RKO (cell line): ENCODE measurements at places on chromosomes 1 and 21.

GRCh38 chr1:158255656-158256055 is 1.4 kb downstream of the CD1A start:
- no peak for DNase-seq

DNA sequence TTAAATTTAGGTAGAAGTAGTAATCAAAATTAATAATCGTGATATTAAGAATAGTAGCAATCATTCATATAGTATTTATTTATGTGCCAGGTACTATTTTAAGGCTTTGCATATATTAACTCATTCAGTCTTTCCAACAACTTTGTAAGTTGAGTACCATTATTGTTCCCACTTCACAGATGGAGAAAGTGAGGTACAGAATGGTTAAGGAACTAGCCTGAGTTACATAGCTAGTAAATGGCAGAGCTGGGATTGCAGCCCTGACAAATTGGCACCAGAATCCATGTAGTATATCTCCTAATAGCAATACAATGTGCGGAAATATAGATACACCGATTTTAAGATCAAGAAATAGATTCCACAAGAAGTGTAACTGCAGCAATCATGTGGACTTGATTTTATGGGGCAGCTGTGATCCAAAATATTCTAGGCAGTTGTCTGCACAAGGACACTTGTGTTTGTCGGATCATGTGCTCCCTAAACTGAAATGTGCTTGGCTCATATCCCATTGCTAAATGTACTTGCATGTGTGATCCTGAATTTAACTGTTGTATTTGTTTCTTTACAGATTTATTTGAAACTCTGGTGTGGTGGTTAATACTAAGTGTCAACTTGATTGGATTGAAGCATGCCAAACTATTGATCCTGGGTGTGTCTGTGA is 5.8 kb upstream of the GTF2B start:
- DNase-seq = no peak

- no peak for DNase-seq
These were observed 50.4 kb downstream of the TENT5C start for GRCh38 chr1:117656202-117656641.

GRCh38 chr1:117189726-117190125 is 21.0 kb downstream of the VTCN1 start:
- no peak for DNase-seq

GRCh38 chr1:112532064-112532463 is 23.3 kb downstream of the WNT2B start:
- no peak for DNase-seq

GRCh38 chr1:22627331-22627730 is 9.1 kb upstream of the C1QA start:
- DNase-seq = no peak

DNA sequence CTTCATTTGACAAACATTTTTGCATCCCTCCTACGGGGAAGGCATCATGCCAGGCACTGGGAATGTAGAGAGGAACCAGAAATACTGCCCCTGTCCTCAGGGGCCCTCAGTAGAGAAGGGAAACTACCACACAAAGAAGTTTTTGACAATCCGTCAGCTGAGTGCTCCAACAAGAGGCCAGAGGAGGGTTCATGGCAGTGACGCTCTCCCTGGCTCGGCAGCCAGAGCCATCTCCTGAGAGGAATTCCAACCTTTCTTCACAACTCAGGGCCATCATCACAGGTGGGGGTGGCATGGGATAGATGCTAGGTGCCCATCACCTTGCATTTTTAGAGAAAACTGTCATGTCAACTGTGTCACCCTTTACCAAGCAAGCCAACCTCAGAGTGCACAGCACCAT is 154.1 kb downstream of the HIVEP3 start:
- DNase-seq = no peak

GRCh38 chr1:163161841-163162240 is 40.9 kb downstream of the RGS5 start:
- DNase-seq = no peak

GRCh38 chr1:151819976-151820623 is 11.5 kb downstream of the RORC start:
- DNase-seq = no peak

DNA sequence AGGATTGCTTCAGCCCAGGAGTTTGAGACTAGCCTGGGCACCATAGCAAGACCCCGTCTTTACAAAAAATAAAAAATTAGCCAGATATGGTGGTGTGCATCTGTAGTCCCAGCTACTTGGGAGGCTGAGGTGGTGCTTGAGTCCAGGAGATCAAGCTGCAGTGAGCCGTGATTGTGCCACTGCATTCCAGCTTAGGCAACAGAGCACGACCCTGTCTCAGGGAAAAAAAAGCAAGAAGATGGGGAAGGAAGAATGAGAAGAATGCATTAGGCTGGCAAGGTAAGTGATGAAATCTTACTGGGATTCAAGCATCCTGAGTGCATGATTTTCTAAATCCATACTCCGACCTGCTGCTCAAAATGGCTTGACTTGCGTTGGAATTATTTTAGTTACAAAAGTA is 6.8 kb downstream of the PCP4L1 start:
- DNase-seq = no peak

GRCh38 chr1:26529405-26529654 is 231 bp upstream of the RPS6KA1 start:
- no peak for DNase-seq

DNA sequence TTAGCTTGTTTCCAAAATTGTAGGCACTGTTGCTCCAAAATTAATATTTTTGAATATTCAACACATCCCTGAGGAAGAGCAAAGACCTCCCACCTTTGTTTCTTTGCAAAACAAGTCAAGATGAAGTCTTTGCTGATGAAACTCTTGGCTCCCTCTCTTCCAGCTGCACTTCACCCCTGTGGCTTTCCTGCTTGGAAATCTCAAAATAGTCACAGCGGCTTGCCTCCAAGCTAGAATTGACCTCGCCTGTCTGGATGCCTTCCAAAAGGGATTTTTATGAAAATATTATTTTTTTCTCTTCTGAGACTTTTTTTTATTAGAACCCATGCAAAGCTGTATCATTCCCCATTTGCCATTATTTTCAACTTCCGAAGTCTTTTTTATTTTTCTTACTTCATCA is 71.1 kb upstream of the MROH9 start:
- no peak for DNase-seq

DNA sequence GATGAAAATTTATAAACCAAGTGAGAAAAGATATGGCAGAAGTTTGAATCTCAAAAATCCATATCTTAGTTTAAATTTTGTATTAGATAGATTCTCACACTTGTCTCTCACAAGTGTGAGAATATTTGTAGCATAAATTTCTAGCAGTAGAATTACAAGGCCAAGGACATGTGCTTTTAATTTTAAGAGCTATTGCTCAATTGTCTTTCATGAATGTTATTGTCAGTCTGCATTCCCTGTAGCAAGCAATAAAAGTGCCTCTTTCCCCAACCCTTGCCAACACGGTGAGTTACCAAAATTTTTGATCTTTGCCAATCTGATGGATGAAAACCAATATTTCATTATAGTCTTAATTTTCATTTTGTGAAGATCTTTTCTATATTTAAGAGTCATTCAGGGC is 64.0 kb downstream of the CTH start:
- no peak for DNase-seq

- DNase-seq = no peak
These were observed 1.4 kb downstream of the WDTC1 start for GRCh38 chr1:27235827-27236226.

DNA sequence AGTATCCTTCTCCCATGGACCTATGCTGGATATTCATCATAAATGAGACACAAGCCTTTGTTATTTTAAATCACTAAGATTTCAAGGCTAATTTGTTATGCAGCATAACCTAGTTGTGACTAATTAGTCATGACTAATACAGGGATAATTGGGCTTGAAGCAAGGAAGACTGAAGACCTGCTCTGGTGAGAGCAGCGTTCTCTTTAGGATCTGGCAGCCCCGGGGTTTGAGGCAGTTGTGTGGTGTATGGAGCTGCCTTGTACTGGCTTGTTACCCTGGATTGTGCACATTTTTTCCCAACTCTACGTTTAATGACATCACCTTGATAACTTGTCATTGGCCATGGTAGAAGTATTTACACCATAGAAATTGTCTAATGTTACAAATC is 25.7 kb upstream of the SPAG17 start:
- no peak for DNase-seq

DNA sequence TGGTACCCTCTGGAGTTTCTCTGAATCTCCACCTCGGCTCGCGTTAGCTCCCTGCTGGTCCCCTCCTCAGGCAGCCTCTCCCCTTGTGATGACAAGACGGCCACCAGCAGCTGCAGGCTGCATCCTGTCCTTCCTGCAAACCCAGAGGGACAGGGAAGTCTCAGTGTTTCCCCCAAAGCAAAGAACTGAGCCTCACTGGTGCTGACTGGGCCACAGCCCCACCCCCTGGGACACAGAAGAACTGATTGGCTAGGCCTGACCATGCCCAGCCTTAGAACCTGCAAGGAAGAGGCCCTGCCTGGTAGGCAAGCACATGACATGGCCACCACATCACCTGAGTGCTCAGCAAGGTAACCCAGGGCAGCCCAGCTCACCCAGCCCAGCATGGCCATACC is 34.6 kb downstream of the TMEM51 start:
- no peak for DNase-seq

DNA sequence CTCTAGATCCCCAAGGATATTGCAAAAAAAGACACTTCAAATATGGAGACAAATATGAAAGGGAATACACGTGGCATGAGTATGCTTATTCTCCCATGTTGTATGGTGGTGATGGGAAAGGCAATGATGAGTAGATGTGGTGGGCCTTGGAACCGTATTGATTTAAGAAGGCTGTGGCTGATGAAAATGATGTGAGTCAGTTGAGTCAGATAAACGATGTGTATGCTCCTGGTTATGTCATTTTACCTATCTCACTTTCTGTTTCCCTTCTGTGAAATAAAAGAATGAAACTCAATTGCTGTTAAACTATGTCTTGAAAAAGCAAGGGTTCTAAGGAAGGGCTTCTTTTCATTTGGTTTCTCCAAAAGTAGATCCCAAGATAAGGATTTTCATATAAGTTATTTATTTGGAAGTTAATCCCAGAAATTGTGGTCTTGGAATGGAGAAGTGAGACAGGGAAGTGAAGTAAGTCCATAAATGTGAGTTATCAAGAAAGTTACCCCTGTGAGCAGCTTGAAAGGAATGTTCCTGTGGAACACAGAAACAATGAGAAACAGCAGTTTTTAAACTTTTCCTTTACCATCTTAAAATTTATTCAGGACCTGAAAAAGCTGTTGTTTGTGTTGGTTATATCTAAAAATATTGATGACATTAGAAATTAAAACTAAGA is 292.0 kb downstream of the DUSP10 start:
- no peak for DNase-seq

DNA sequence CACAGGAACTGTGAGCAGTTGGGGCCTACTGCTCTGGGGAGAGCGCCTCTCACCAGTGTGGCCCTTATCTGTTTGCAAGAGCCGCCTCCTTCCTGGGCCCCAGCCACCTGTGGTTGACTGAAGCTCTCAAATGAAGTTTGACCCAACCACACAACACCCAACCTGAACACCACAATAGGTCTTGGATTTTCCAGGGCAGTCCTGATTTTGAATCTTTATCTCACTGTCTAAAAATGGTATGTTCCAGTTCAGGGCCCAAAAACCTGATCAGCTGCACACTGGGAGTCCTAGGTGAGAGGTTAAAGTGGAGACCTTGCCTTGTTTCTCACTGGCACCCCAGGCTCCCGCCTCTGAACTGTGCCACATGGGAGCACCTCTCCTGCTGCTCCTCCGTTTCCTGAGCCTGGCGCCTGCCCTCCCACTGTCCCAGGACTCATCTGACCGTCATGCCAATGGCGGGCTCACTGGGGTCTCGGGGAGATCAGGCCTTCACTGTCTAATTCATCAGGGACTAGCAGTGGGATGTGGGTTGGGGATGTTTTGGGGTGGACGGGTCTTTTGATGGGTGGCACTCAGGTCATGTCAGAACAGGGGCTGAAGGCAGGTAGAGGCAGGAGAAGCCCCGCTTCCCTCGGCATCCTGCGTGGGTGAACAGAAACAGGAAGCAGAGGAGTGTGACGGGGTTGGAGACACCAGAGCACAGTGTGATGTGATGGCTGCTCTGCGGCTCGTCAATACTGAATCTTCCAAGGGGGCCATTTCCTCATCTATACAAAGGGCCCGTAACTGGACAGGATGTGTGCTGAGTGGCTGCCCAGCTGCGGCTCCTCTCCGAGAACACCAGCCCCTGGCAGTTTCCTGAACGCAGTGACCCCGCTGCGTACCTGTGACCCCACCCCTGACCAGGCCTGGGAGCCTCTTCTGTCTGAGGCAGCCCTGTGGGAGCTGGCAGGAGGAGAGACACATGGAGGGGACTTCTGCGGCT is 59.6 kb upstream of the ITPKB start:
- no peak for DNase-seq

- DNase-seq = peak; percentile 59
These were observed 18.3 kb upstream of the ALPL start for GRCh38 chr1:21490774-21491487.

DNA sequence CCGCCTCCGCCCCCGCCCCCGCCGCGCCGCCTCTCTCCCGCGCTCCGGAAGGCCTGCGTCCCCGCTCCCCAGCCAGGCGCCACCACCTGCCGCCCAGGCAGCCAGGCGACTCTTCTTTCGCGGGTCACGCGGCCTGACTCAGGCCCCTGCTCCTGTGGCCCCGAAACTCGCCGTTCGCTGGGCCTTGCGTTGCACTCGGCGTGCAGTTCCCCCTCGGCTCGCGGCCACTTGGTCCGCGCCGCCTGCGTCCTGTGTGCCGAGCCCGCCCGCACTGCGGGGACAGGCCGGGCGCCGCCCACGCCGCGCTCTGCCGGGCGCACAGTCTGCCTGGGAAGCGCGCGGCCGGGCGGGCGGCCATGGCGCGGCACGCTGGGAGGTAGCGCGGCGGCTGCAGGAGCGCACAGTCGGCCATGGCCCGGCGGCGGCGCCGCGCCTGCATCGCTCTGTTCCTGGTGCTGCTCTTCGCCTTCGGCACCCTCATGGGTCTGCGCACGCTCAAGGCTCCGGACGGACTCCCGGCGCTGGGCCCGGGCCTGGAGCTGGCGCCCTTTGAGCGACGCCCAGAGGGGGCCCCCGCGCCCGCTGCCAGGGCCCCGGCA is at the start of gene MANEAL:
Gene MANEAL (plus strand): TSS at position 75 of the 599 bp plus-strand sequence. CDS start 336 bp downstream, at position 411.
- DNase-seq = peak; percentile 83

DNA sequence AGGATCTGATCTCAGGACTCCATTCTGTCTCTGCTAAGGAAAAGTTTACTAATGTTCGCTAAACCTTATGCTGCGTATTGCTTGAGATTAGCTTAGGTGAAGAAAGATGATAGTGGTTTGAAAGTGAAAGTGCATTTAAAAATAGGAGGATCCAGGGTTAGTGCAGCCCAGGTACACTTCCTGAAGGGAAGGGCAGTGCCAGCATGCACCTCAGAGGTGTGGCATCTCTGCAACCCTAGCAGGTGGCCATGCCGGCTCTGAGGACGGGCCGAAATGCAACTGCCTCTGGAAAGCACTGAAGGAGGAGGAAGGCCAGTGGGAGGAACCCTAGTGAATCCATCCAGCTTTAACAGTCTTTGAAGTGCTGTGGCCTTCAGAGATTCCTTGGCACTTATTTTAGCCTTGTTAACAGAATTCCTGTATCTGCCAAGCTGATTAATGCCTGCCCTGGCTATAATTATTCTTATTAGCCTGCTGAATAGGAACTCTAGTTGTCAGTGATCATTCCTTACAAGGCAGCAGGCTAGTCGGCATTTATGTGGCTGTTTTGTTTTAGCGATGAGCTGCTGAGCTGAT is 5.5 kb downstream of the PTGFRN start:
- no peak for DNase-seq

GRCh38 chr1:52659356-52659755 is 26.4 kb downstream of the SHISAL2A start:
- DNase-seq = peak; percentile 30
